ENCODE measurements at places on chromosomes 2 and 18. TPM values are rescaled to one million over a fixed set of nuclear protein-coding genes. Genes with fewer than 3 reads are reported as not detected.

TUBA3E gene
- not detected for total RNA-seq

DNA sequence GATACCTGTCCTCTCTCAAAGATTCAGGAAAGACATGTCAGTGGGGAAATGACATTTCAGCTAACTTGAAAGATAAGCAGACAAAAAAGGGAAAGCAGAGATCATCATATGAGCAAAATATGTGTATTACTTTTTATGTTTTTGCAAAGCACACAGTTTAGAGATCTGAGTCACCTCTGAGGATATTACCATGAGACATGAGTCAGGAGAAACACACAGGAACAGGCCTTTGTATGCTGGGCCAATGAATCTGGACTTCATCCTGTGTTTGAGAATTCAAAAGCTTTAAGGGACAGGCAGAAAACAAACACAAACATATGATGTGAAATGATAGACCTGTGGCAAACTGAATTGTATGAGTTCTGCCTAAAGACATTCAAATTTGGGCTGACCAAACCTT, 306.0 kb upstream of the EPC2 start:
- no peaks in the 10 kb centered on the region for H3K4me1 ChIP-seq
- H3K27ac ChIP-seq = no peak overlapping the region
- peaks cover 8% of the 10 kb centered on the region for H3K36me3 ChIP-seq
- H3K4me3 ChIP-seq = no peak overlapping the region
- DNase-seq = no peak

- H3K27ac ChIP-seq = peak overlapping the region; percentile 11
- DNase-seq = no peak
- peaks cover 16% of the 10 kb centered on the region for H3K36me3 ChIP-seq
- H3K4me3 ChIP-seq = peak overlapping the region; percentile 81
Observed at GRCh38 chr2:73981081-73982001, 3.4 kb upstream of the TET3 start.

GRCh38 chr2:3485166-3485565, 34.2 kb downstream of the ADI1 start:
- no peak overlapping the region for H3K4me3 ChIP-seq
- no peaks in the 10 kb centered on the region for H3K4me1 ChIP-seq
- H3K36me3 ChIP-seq = peaks cover 5% of the 10 kb centered on the region
- no peaks in the 10 kb centered on the region for H3K27me3 ChIP-seq
- no peak overlapping the region for H3K27ac ChIP-seq

DNA sequence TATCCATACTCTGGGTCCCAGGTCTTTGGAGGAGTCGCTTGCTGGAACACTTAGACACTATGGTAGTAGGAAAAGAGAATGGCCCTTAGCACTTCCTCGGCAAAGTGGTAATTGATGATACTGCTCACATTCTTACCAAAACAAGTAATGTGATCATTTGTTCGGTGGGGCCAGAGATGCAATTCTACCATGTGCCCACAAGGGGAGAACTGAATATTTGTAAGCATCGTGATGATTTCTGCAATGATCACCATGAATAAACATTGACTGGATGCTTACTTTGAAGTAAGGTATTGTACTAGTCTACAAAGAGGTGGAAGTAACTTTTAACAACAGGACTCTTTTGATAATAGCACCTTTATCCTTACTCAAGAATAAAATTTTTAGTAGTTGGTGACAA, 109.7 kb downstream of the CD8B2 start:
- no peaks in the 10 kb centered on the region for H3K36me3 ChIP-seq
- H3K4me1 ChIP-seq = no peaks in the 10 kb centered on the region
- no peak overlapping the region for H3K27ac ChIP-seq

GRCh38 chr18:44876755-44877154, 196.1 kb downstream of the SETBP1 start:
- no peak overlapping the region for H3K27ac ChIP-seq
- peaks cover 4% of the 10 kb centered on the region for H3K36me3 ChIP-seq
- no peak overlapping the region for H3K4me3 ChIP-seq

KLHL30 gene
- not detected for total RNA-seq

DNA sequence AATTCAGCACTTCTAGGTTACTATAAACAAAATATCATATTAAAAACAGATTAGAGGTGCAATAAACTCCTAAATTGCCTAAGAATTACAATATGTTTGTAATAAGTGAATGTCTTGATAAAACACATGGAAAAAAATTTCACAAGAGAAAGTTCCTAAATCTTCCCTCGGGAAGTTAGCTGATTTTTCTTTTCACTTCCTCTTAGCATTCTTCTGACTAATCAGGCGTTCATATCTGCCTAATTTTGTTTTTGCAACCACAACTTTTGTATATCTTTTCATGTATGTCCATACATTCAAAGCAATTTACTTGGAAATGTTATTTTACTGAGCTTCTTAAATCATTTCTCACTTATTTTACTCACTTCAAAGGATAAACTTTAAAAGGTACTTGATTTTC, 88.5 kb downstream of the RTTN start:
- H3K27ac ChIP-seq = no peak overlapping the region
- H3K4me3 ChIP-seq = no peak overlapping the region
- H3K27me3 ChIP-seq = no peaks in the 10 kb centered on the region
- DNase-seq = no peak

GRCh38 chr2:171083451-171083850, 77.2 kb downstream of the TLK1 start:
- H3K4me1 ChIP-seq = peaks cover 57% of the 10 kb centered on the region
- no peak overlapping the region for H3K4me3 ChIP-seq
- H3K27ac ChIP-seq = no peak overlapping the region

DNA sequence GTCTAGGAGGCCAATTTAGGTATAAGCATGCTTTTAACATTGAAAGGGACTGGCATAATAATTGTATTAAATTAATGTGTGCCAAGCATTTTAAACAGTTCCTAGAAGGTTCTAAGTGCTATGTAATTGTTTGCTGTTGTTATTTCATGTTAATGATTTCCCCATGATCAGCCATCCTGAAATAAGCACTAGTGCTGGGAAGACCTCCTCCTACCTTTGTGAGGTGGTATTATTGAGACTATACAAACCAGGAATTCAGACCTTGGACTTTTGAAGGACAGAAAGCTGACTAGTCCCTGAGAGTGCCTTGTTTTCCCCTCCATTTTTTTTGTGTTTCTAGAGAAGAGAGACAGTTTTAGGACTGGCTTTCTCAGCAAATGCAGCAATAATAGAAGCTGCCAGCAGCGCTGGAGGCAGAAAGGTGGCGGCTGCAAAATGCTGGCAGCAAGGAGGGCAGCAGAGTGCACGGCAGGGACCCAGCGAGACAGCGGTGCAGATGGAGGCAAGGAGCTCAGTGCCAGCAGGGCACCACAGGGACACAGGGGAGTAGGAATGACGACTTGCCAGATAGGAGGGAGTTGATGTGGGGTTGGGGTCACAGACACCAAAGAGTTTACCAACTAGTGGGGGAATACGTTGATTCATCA, 25.3 kb downstream of the NABP1 start:
- no peak overlapping the region for H3K4me3 ChIP-seq
- no peak overlapping the region for H3K27ac ChIP-seq
- no peaks in the 10 kb centered on the region for H3K4me1 ChIP-seq
- DNase-seq = no peak
- H3K36me3 ChIP-seq = peaks cover 20% of the 10 kb centered on the region

GRCh38 chr2:203997980-203998809, 61.6 kb downstream of the ICOS start:
- H3K36me3 ChIP-seq = peaks cover 8% of the 10 kb centered on the region
- DNase-seq = no peak
- H3K27ac ChIP-seq = peak overlapping the region; percentile 77
- peaks cover 64% of the 10 kb centered on the region for H3K4me1 ChIP-seq
- peak overlapping the region; percentile 24 for H3K4me3 ChIP-seq

- peaks cover 2% of the 10 kb centered on the region for H3K4me1 ChIP-seq
- H3K4me3 ChIP-seq = no peak overlapping the region
- no peak for DNase-seq
- peaks cover 21% of the 10 kb centered on the region for H3K27me3 ChIP-seq
Observed at GRCh38 chr2:62471816-62472215, 34.2 kb downstream of the TMEM17 start.

DNA sequence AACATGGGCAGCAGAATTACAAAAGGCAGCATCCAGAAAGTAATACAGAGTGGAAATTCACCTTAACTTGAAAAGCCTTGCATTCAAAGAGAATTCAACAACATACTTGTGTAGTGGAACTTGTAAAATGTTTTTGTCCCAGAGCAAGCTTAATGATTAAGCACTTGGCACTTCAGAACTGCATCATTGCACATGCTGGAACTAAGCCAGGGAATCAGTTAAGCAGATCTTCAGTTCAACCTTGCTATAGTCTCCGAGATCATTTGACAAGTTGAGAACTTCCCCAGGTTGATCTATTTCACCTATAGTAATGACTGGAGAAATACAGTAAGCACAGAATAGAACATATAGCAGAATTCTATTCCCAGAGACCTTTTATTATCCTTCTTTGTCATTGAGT, 1337.2 kb upstream of the NXPH2 start:
- H3K4me3 ChIP-seq = no peak overlapping the region
- no peak overlapping the region for H3K27ac ChIP-seq

GRCh38 chr18:39863916-39864315, 2091.1 kb upstream of the PIK3C3 start:
- H3K4me3 ChIP-seq = no peak overlapping the region
- H3K4me1 ChIP-seq = no peaks in the 10 kb centered on the region
- H3K27me3 ChIP-seq = no peaks in the 10 kb centered on the region
- no peak overlapping the region for H3K27ac ChIP-seq
- H3K36me3 ChIP-seq = no peaks in the 10 kb centered on the region
- DNase-seq = no peak

FIGN gene
- not detected for total RNA-seq

EMILIN1 gene
- 0.94 TPM for total RNA-seq

TMEM247 gene
- not detected for total RNA-seq

GRCh38 chr2:79621252-79621651, 108.4 kb downstream of the CTNNA2 start:
- H3K27me3 ChIP-seq = no peaks in the 10 kb centered on the region
- H3K36me3 ChIP-seq = no peaks in the 10 kb centered on the region
- no peaks in the 10 kb centered on the region for H3K4me1 ChIP-seq
- H3K27ac ChIP-seq = no peak overlapping the region
- H3K4me3 ChIP-seq = no peak overlapping the region

GRCh38 chr2:237195396-237196120, 109.9 kb downstream of the COPS8 start:
- H3K4me1 ChIP-seq = no peaks in the 10 kb centered on the region
- DNase-seq = no peak
- H3K4me3 ChIP-seq = no peak overlapping the region
- H3K36me3 ChIP-seq = no peaks in the 10 kb centered on the region
- H3K27me3 ChIP-seq = peaks cover 4% of the 10 kb centered on the region
- H3K27ac ChIP-seq = no peak overlapping the region

COLEC12 gene
- not detected for total RNA-seq

GRCh38 chr2:20444101-20444992, 2.5 kb upstream of the RHOB start:
- no peak for DNase-seq
- peaks cover 46% of the 10 kb centered on the region for H3K27me3 ChIP-seq
- H3K27ac ChIP-seq = no peak overlapping the region
- H3K4me3 ChIP-seq = no peak overlapping the region
- peaks cover 17% of the 10 kb centered on the region for H3K36me3 ChIP-seq

GRCh38 chr18:2168022-2168421, 403.3 kb downstream of the METTL4 start:
- H3K4me3 ChIP-seq = no peak overlapping the region
- H3K36me3 ChIP-seq = no peaks in the 10 kb centered on the region

C2orf78 gene
- total RNA-seq = not detected

DNA sequence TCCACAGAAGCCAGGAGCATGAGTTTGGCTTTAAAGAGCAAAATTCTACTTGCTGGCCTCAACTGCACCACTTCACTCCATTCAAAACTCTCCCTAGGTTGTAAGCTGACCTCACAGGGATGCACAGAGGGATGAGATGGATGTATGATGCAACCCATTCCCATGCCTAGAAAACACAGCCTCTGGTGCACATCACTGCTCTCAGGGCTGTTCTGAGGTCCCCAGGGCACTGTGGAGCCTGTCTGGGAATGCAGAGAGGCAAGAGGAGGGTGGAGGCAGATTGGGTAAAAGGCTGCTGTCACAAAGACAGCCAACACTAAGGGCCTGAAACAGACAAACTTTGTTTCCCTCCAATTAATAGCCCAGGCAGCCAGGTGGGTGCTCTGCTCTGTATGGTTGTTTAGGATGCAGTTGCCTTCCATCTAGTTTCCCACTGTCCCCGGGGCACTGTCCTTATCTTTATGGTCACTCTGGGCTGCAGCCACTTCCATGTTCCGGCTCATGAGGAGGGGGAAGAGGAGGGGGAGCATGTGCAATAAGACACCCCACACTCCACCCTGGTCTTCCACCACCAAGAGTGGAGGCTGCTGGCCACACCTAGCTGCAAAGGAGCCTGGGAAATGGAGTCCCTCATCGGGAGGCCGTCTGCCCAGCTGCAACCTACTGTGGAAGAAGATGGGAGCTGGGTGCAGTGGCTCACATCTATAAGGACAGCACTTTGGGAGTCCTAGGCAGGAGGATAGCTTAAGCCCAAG, 7.0 kb downstream of the GPR45 start:
- H3K4me3 ChIP-seq = no peak overlapping the region
- no peaks in the 10 kb centered on the region for H3K27me3 ChIP-seq
- H3K4me1 ChIP-seq = no peaks in the 10 kb centered on the region
- DNase-seq = no peak
